ENCODE measurements at places on chromosomes 6 and 20.

- no peak for DNase-seq
Observed at GRCh38 chr6:86192123-86192522, 549.4 kb upstream of the SYNCRIP start.

DNA sequence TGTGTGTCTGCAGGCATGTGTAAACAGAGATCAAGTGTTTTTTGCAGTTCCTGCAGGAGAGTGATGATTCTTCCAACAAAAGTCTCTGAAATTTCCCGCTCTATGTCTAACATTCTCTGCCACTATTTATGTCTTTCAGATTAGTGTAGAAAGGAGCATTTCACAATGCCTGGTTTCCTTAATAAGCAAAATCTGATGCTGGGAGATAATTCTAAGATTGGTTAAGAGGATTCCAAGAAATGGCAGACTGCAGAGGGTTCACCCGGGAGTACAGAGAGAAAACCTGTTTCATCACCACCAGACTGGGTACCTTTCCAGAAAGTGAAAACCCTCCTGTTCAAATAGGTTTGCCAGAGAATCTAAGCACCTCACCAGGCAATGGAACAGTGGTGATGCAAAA, 62.7 kb downstream of the FOXC1 start:
- no peak for DNase-seq

DNA sequence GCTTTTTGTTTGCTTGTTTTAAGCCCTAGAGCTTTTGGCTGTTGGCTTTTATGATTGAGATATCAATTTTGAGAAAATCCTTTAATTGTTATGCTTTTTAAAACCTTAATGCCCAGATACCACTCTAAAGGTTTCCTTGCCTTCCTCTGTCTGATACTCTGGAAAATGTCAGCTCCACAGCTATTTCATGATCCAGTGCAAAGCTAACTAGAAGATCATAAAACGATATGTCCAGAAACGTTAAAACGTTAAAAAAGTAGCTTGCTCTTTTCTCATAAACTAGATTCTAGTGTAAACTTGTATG, 189.5 kb upstream of the TENT5A start:
- DNase-seq = no peak

- DNase-seq = no peak
Observed at GRCh38 chr6:11251553-11252360, 19.3 kb upstream of the NEDD9 start.

GRCh38 chr6:68746376-68746775, 111.3 kb downstream of the ADGRB3 start:
- DNase-seq = no peak
